Upper lobe of left lung (tissue), 6 donors: ENCODE measurements at places on chromosomes 12 and 14. TPM values are rescaled to one million over a fixed set of nuclear protein-coding genes. Genes with fewer than 3 reads are reported as not detected.

DNA sequence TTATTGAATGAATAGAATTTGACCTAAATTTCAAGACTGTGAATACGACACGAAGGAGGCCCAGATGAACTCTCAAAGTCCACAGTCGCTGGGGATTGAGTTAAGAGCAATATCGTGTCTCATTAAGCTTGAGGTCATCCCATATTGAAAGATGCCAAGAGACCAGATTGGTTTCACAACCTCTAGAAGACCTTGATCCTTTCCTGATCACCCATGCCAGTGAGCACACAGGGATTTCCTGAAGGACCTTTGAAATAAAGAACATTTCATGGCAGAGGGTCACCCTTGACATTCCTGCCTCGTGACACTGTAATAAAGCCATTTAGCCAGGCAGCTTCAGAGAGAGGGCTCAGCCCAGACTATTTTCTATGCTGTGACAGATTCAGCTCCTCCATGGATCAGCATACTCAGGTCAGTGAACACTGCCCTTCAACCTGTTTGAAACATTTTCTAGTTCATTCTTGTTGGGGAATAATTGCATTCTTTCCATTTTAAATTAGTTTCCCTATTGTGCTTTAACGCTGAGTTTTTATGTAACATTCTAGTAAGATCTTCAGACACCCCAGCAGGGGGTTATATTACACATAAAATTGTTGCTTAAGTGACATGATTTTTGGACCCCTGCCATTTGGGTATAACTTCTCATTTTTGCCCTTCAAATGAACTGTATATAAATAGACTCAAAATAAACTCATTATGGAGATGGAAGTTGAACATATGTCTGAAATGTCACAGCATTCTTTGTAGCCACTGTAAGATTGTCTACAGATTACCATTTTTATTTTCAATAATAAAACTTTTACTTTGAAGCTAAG, 213.2 kb downstream of the C12orf50 start:
- H3K4me1 ChIP-seq: no peaks in the 10 kb centered on the region
- no peak for DNase-seq
- H3K27ac ChIP-seq: no peak overlapping the region
- no peaks in the 10 kb centered on the region for H3K27me3 ChIP-seq
- no peak overlapping the region for H3K4me3 ChIP-seq

Gene NYNRIN
- 5.5 TPM for total RNA-seq

Gene BIN2
- 38.3 TPM for total RNA-seq

Gene BAZ1A
- total RNA-seq: 37.7 TPM

GRCh38 chr14:79424462-79424861, 786.8 kb downstream of the DIO2 start:
- H3K27ac ChIP-seq: no peak overlapping the region
- no peaks in the 10 kb centered on the region for H3K36me3 ChIP-seq
- H3K27me3 ChIP-seq: no peaks in the 10 kb centered on the region
- H3K4me3 ChIP-seq: no peak overlapping the region
- peaks cover 9% of the 10 kb centered on the region for H3K4me1 ChIP-seq

Gene GNB3
- total RNA-seq: 0.46 TPM

DNA sequence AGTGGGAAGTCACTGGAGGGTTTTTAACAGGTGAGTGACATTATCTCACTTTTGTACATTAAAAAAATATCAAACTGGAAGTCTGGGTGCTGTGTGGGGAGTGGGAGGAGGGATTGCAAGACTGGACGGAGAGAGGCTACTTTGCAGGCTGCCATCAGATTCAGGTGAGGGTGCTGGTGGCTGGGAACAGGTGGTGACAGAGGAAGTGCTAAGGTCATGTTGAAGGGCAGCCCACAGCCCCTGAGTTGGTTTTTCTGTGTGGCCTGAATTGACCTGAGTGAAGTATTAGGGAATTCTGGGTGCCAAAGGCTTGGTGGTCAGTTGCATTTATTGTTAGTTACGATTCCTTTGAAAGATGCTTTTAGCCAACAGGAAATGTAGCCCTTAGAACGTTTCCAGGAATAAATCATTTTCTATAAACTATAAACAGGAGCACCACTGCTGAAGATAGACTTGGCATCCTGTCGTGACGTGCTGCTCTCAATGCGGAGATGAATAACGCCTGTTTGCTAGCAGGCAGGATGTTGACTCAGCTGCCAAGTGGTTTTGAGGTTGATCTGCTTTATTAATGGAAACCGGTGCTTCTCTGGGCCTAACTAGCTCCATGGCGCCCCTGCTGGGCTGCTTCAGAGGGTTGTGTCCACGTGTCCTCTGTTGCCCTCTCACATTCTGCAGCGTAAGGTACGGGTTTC, 707.5 kb upstream of the TMEM132C start:
- DNase-seq: peak; percentile 39
- H3K4me3 ChIP-seq: no peak overlapping the region
- no peaks in the 10 kb centered on the region for H3K27me3 ChIP-seq
- H3K36me3 ChIP-seq: no peaks in the 10 kb centered on the region
- H3K27ac ChIP-seq: no peak overlapping the region
- H3K4me1 ChIP-seq: peaks cover 4% of the 10 kb centered on the region

DNA sequence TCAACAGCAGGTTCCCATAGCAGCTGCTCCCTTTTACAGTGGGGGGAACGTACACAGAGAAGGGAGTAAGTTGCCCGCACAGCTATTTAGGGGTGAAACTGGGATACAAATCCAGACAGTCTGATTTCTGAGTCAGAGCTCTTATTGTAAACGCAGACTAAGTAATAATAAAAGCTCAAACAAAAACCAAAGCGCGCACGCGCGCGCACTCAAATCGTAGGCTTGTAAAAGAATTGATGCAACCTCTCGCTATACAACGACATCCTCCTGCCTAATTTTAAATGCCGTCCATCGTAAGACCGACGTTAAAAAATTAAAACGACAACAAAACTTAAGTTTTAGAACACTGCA, 747 bp upstream of the DACT1 start:
- H3K36me3 ChIP-seq: no peaks in the 10 kb centered on the region
- H3K4me3 ChIP-seq: peak overlapping the region; percentile 75
- no peak for DNase-seq

DNA sequence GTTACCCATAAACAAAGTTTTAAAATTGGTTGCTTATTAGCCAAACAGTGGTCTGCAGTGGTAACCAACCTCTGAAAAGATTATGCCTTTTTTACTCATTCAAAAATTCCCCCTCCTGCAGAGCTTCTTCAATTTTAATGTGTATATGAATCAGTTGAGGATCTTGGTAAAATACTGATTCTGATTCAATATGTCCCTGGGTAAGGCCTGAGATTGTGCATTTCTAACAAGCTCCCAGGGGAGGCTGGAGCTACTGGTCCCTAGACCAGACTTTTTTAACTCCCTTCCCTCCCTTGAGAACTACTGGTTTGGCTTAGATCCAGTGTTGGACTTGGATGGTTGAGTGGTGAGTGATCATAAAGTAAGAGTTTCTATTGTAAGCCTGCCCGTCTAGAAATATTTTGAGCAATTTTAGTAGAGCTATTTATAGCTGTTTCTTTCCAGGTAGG, 90.2 kb downstream of the FUT8 start:
- no peak overlapping the region for H3K4me3 ChIP-seq
- H3K27me3 ChIP-seq: no peaks in the 10 kb centered on the region
- DNase-seq: no peak
- H3K27ac ChIP-seq: no peak overlapping the region
- H3K4me1 ChIP-seq: no peaks in the 10 kb centered on the region
- H3K36me3 ChIP-seq: no peaks in the 10 kb centered on the region

Gene CCDC175
- total RNA-seq: not detected

Gene PPP1R1A
- not detected for total RNA-seq

GRCh38 chr12:49824895-49825294, 3.3 kb downstream of the NCKAP5L start:
- H3K27me3 ChIP-seq: no peaks in the 10 kb centered on the region
- peak overlapping the region; percentile 95 for H3K27ac ChIP-seq
- peaks cover 3% of the 10 kb centered on the region for H3K36me3 ChIP-seq

DNA sequence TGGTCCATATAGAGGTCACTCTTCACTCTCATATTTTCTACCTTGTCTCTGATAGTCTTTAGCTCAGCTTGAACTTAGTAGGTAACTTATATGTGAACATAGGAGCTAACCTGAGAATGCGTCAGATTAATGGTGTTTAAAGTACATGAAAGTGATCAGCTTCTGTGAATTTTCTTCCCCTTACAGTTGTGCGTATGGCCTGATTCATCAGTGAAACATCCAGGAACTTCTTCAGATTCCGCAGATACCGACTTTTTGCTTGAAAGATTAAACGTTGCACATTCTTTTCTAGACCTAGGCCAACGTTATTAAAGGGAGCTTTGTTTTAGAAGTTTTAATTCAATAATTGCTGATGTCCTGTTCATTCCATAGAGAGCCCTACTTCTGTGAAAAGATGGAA, 1945.1 kb upstream of the SEL1L start:
- no peaks in the 10 kb centered on the region for H3K27me3 ChIP-seq
- no peaks in the 10 kb centered on the region for H3K36me3 ChIP-seq
- H3K4me3 ChIP-seq: no peak overlapping the region
- DNase-seq: no peak

DNA sequence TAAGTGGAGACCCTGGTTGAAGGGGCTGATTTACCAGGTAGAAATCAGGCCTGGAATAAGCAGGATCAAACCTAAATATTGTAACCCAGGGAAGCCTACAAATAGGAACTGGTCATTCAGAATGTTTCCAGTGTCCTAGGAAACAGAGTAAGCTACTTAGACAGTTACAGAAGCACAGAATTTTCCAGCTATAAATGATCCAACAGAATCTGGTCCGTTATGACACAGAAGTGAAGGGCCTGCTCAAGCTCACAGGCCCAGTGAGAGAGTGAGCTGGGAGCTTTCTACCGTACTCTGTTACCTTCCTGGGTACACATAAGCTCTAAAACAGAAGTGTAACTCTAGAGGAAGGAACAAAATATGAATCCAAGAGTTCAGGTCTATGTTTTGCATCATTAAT, 119.1 kb downstream of the TTC7B start:
- H3K36me3 ChIP-seq: no peaks in the 10 kb centered on the region
- no peak overlapping the region for H3K27ac ChIP-seq
- no peaks in the 10 kb centered on the region for H3K27me3 ChIP-seq
- DNase-seq: no peak
- peaks cover 17% of the 10 kb centered on the region for H3K4me1 ChIP-seq

DNA sequence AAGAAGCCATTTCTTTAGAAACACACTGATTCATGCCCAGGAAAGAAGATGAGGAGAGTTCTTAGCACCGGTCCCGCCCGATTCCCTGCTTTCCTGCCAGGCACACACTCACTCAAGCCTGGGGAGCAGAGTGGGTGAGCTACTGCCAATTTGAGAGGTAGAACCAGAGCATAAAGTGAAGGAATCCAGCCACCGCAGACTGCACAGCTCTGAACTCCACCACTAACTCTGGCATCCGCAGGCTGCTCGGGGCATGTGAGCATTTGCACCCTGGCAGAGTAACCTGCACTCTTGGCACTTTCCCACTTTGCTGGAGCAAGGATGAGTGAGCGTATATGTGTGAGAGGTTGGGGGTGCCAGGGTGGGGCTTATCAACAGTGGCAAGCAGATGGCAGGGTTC, 4.0 kb upstream of the SYNDIG1L start:
- peaks cover 10% of the 10 kb centered on the region for H3K4me1 ChIP-seq
- DNase-seq: no peak
- H3K36me3 ChIP-seq: no peaks in the 10 kb centered on the region
- H3K4me3 ChIP-seq: no peak overlapping the region

Gene NR2C1
- 45.4 TPM for total RNA-seq

Gene LYZ
- 703 TPM for total RNA-seq

GRCh38 chr14:90583427-90583826, 186.6 kb downstream of the CALM1 start:
- no peaks in the 10 kb centered on the region for H3K27me3 ChIP-seq
- H3K4me3 ChIP-seq: no peak overlapping the region
- no peak overlapping the region for H3K27ac ChIP-seq

- no peak for DNase-seq
- H3K27me3 ChIP-seq: no peaks in the 10 kb centered on the region
- H3K36me3 ChIP-seq: peaks cover 53% of the 10 kb centered on the region
These were observed 2.9 kb downstream of the LLPH start for GRCh38 chr12:66127650-66128049.

- H3K36me3 ChIP-seq: no peaks in the 10 kb centered on the region
- no peaks in the 10 kb centered on the region for H3K4me1 ChIP-seq
- no peak overlapping the region for H3K4me3 ChIP-seq
- DNase-seq: no peak
These were observed 62.3 kb downstream of the GCH1 start for GRCh38 chr14:54840336-54840735.

Gene KRT85
- total RNA-seq: not detected

GRCh38 chr12:118302053-118302452, 70.7 kb downstream of the TAOK3 start:
- no peak overlapping the region for H3K4me3 ChIP-seq
- no peak for DNase-seq
- H3K27ac ChIP-seq: no peak overlapping the region
- no peaks in the 10 kb centered on the region for H3K36me3 ChIP-seq
- H3K4me1 ChIP-seq: peaks cover 22% of the 10 kb centered on the region

Gene KLHL33
- not detected for total RNA-seq

Gene AQP6
- not detected for total RNA-seq

DNA sequence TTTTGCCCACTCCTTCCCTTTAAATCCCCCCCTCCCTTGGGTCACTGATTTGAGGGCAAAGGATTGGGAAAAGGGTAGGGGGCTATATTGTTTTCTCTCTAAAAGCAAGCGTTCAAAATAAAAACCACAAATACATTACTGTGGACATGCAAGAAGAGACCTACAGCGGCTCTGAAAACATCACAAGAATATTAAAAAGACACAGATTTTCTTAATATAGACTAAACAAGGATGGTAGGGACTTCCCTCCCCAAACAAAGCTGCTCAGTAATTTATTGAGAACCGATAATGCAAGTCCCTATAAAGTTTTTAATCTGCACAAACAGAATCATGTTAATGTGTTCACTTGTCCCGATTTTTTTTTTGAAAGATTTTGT, 12.9 kb downstream of the TBX3 start:
- peak overlapping the region; percentile 61 for H3K4me3 ChIP-seq
- H3K27me3 ChIP-seq: peaks cover 14% of the 10 kb centered on the region
- DNase-seq: no peak
- peaks cover 39% of the 10 kb centered on the region for H3K36me3 ChIP-seq
- peak overlapping the region; percentile 93 for H3K27ac ChIP-seq

DNA sequence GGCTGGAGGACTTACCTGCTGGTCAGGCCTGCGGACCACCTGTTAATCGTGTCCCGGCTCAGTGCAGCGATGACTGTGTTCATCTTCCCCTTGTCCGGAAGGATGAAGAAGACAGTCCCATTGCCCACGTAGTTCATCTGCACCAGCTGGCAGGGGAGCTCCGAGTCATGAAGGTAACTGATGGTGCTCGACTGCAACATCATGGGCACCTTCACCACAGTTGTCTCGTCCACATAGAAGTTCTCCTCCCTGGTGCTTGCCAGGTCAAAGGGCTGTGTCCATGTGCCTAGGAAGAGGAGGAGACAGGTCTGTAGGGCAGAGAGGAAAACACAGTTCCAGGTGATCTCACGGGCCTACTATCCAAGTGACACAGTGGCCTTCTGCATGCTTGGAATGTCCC, 13.4 kb downstream of the SERPINA6 start:
- no peaks in the 10 kb centered on the region for H3K27me3 ChIP-seq
- H3K36me3 ChIP-seq: no peaks in the 10 kb centered on the region
- H3K4me1 ChIP-seq: no peaks in the 10 kb centered on the region
- no peak overlapping the region for H3K27ac ChIP-seq

DNA sequence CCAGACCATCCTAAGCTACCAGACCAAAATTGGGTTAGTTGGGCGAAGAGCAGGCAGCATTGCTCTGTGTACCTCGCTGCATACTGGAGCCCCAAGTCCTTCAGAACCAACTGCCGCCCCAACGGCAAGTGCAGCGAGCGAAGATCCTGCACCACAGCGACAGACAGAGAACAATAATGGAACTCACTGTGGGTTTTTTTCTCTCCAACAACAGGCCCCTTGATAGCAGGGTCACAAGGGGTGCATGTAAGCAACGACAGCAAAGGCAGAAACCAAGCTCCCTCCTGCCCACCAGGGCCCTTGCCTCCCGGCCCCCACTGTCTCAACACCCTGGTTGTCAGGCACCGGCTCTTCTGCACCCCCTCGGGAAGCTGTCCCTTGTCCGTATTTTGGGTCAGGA, 39.0 kb downstream of the RNF34 start:
- H3K27ac ChIP-seq: no peak overlapping the region
- H3K4me3 ChIP-seq: no peak overlapping the region
- H3K27me3 ChIP-seq: no peaks in the 10 kb centered on the region
